ENCODE measurements at places on chromosomes 13 and 19. TPM values are rescaled to one million over a fixed set of nuclear protein-coding genes. Genes with fewer than 3 reads are reported as not detected.

The IQCN gene
- 0.69 TPM for total RNA-seq

The ZNF536 gene
- total RNA-seq, result not detected

The ZNF880 gene
- 0.12 TPM for total RNA-seq

The FAM32A gene
- total RNA-seq, result 198 TPM

The EFNB2 gene
- total RNA-seq, result 8.1 TPM

The KMT5C gene
- 19.1 TPM for total RNA-seq

The PEG3 gene
- not detected for total RNA-seq

The GPR18 gene
- total RNA-seq, result not detected

The IRF2BP1 gene
- total RNA-seq, result 24.6 TPM

The IFNL1 gene
- total RNA-seq, result not detected

The KLK3 gene
- total RNA-seq, result not detected

The DACT3 gene
- 1.1 TPM for total RNA-seq
